ENCODE measurements at places on chromosomes 1 and 21.

GRCh38 chr1:164922585-164922984 is 363.6 kb downstream of the PBX1 start:
- no peak for DNase-seq

- no peak for DNase-seq
Measured at GRCh38 chr21:15872236-15872635, 142.5 kb downstream of the USP25 start.

DNA sequence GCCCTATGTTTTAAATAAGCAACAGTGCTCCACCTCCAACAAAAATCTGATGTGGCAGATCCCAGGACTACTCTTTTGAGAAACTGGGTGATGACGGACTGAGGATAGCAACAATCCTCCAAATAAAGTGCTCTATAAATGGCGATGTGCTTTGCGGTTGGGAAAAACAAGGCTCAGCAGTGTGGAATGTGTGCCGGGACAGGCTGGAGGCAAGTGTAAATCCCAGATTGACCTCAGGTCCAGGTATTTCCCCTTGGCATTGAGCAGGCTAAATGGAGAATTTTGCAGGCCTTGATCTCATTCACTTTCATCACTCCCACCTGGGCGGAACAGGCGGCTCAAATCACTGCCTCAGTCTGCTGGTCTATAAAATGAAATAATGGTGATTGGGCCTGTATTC is 35.1 kb downstream of the LRRC42 start:
- DNase-seq = no peak

- no peak for DNase-seq
Measured at GRCh38 chr1:43878854-43879253, 54.7 kb upstream of the ARTN start.

DNA sequence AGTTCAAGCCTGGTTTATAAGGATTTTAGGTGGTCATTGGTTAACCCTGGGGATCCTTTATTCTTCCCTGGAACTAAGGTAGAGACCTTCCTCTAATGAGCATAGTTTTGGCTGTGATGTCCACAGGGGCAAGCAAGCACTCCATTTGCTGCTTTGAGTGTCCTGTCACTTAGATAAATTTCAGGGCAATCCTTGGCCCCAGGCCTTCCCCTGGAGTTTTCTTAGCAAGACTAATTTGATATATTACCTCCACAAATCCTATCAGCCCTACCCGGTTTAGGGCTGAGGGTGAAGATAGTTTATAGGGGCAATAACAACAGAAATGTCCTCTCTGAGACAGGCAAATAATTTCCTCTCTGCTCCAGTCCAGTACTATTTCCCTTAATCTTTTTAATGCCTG is 166.6 kb downstream of the CYYR1 start:
- DNase-seq = no peak

DNA sequence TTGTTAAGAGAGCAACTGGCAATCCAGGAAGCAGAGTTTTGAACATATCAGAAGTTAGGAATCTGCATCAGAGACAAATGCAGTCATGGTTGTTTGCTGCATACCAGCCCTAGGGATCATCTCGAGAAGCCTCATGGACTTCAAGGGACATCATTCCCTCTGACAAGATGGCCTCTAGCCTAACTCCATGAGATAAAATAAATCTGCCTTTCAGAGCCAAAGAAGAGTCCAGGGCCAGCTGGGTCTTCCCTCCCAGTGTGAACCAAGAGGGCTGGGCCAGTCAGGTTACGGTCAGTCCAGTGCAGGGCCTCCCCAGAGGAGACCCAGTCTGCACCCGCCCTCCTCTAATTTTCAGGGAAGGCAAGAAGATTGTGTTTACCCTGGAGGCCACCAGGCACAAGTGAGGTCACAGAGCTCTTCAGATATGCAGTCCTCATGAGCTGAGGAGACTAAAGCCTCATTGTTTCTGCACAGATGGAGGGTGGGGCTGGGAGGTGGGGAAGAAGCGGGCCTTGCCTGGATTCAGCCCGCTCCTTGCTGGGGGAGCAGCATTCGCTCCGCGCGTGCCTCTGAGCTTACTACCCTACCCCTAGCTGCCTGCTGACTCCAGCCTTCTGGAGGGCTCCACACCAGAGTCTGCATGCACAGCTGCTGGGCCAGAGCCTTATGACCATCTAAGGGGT is 52.8 kb downstream of the CAPN2 start:
- no peak for DNase-seq

- DNase-seq = no peak
Measured at GRCh38 chr1:41698916-41699860, 214.7 kb upstream of the EDN2 start.

- DNase-seq = no peak
Measured at GRCh38 chr1:185406006-185406690, 89.1 kb upstream of the IVNS1ABP start.

GRCh38 chr1:205440476-205441317 is 15.1 kb downstream of the BLACAT1 start:
- peak; percentile 23 for DNase-seq

GRCh38 chr1:70820396-70820795 is 227.2 kb downstream of the PTGER3 start:
- DNase-seq = no peak

- no peak for DNase-seq
Measured at GRCh38 chr1:17525996-17526686, 13.4 kb upstream of the ARHGEF10L start.

DNA sequence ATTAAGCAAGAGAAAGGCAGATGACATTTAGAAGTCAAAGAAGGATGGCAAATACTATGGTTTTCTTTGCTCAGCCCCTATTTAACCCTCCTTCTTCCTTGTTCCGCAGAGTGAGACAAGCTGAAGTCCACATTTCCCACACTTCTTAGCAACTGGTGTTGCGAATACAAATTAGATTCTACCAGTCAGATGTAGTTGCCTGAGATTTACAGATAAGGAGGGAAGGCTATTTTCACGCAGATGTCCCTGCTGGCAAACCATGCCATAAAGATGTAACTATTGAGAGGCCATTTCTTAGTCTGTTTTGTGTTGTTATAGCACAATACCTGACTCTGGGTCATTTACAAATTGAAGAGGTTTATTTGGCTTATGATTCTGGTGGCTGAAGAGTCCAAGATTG is 84.3 kb downstream of the ZC3H11B start:
- DNase-seq = no peak

DNA sequence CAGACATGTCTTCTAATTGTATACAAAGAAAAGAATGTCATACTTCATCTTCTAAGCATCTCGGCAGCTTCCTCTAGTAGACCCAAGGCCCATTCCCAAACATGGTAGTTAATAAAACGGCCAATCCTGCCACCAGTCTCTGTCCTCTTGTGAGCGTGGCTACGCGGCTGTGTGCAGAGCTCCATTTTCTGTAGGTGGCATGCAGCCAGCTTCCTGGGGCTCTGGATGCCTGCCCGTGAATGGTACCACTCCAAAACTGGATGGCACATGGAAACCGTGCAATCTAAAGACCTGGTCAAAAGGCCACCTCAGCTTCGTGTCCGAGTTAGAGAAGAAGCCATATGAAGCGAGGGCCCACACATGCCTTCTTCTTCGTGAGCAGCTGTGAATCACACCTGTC is 110.7 kb downstream of the SIPA1L2 start:
- DNase-seq = no peak

DNA sequence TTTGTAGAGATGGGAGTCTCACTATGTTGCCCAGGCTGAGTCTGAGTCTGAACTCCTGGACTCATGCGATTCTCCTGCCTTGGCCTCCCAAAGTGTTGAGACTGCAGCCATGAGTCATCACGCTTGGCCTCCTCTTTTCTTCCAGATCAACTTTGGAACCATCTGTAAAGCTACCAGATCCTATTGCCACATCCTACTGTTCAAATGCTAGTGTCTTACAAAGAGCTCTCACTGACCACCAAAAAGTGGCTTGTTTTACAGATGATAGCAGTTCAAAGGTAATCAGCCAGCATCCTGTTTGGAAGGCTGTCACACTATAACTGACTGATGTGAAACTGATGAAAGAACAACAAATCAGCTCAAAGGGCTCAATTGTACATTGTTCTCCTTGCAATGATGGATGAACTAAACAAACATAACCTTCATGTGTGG is 221.6 kb downstream of the AKT3 start:
- no peak for DNase-seq

DNA sequence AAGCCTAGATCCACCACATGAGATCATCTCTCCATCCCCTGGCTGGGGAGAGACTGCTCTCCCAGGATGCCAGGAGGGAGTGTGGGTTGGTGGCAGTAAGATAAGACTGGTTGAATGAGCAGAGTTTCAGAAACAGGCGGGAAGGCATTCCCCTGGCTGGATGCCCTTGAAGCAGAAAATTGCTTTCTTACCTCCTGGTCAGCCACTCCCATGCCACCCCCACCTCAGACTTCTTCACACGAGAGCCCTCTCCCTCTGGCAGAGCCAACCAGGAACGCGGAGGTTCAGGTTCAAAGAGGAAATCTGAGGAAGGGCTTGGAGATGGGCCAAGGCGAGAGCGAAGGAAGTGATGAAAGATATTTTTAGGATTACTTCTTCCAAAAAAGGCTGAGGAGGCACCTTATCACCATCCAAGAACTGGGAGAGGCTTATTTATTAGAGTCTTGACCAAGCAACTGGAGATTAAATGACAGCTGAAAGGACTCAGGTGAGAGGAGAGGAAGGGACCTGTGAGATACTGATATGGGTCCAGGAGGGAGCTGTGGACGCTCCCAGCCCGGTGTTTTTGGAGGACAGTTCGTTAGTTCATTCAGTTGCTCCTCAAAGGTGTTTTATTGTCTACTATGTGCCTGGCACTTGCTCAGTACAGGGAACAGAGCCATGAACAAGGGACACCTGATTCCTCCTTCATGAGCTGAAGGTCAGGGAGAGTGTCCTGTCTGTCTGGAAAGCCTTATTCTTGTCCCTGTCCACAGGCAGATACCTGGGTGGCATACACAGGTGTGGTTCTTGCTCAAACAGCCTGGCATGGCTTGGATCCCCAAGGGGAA is 18.9 kb upstream of the SLC26A9 start:
- DNase-seq = no peak

DNA sequence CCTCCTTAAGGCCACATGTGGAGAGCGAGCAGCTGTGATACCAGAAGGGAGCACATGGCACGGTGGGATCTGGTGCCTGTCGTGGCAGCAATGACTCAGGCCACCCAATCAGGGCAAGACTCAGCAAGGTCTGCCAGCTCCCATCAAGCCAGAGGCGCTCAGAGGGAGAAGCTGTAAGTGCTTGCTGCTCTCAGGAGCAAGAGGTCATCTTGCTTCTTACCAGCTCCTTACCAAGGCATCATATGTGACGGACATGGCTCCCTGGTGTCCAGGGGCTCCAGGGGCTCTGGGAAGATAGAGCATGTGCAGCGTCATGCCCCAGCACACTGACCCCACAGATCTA is 72.9 kb downstream of the ITPKB start:
- no peak for DNase-seq

GRCh38 chr1:231869364-231869763 is 242.8 kb downstream of the DISC1 start:
- DNase-seq = no peak

- no peak for DNase-seq
Measured at GRCh38 chr1:109636201-109636952, 16.7 kb downstream of the AMPD2 start.

DNA sequence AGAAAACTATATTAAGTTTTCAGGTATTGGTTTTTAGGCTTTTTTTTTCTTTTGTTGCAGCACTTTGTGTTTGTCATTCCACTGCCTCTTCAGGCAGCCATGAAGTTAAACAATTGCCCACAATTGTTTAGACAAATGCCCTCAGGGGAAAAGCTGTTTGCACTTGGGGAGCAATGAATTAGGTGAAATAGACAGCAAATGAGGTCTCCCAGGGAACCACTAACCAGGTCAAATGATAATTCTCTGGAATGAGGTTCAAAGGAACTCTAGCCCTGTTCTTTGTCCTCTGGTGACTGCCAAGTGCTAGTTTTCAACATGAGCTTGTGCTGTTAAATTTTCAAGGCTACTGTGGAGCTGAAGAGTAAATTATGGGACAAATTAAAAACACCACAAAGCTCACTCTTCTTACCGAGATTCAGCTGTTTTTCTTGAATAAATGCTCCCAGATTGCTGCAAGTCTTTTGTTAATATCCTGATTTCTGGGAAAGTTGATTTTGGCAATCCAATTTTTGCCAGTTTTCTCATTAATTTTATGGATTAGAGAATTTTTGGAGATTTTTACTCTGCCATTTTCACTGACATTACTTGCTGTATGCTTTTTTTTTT is 15.1 kb upstream of the MAB21L3 start:
- no peak for DNase-seq

- DNase-seq = no peak
Measured at GRCh38 chr1:52588027-52588426, 14.1 kb upstream of the GPX7 start.

- no peak for DNase-seq
Measured at GRCh38 chr1:22772014-22772413, 61.4 kb downstream of the EPHB2 start.

DNA sequence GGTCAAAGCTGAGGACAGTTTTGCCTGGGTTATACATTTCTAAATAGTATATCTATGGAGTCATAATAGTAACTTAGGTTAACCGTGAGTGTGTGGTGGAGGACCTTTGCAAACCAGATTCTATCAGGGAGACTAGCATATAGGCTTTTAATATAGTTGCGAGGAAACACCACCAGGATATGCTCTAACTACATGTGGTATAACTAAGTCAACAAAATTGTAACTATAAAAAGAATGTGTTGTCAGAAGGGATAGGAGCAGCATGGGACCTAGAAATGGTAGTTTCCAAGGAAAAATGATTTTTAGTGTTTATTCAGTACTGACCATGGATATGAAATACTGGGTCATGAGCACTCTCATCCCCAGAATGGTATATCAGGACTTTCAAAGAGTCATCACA is 338.1 kb downstream of the TGFB2 start:
- no peak for DNase-seq
